HCT116 (cell line): ENCODE measurements at places on chromosomes 4 and X.

- DNase-seq, result no peak
Measured at GRCh38 chrX:111743316-111743715, 62.3 kb downstream of the ALG13 start.

GRCh38 chr4:177375372-177375771 is 65.7 kb downstream of the NEIL3 start:
- DNase-seq, result no peak

DNA sequence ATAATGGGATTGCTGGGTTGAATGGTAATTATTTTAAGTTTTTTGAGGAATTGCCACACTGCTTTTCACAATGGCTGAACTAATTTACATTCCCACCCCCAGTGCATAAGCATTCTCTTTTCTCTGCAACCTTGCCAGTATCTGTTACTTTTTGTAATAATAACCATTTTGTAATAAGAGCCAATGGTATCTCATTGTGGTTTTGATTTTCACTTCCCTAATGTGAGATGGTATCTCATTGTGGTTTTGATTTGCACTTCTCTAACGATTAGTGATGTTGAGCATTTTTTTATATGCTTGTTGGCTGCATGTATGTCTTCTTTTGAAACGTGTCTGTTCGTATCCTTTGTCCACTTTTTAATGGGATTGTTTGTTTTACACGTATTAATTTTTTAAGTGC is 213.1 kb upstream of the HDX start:
- DNase-seq, result no peak

- DNase-seq, result no peak
Measured at GRCh38 chrX:130994671-130995070, 63.5 kb upstream of the ARHGAP36 start.

GRCh38 chrX:74423289-74423998 is 2.2 kb downstream of the SLC16A2 start:
- DNase-seq, result no peak

DNA sequence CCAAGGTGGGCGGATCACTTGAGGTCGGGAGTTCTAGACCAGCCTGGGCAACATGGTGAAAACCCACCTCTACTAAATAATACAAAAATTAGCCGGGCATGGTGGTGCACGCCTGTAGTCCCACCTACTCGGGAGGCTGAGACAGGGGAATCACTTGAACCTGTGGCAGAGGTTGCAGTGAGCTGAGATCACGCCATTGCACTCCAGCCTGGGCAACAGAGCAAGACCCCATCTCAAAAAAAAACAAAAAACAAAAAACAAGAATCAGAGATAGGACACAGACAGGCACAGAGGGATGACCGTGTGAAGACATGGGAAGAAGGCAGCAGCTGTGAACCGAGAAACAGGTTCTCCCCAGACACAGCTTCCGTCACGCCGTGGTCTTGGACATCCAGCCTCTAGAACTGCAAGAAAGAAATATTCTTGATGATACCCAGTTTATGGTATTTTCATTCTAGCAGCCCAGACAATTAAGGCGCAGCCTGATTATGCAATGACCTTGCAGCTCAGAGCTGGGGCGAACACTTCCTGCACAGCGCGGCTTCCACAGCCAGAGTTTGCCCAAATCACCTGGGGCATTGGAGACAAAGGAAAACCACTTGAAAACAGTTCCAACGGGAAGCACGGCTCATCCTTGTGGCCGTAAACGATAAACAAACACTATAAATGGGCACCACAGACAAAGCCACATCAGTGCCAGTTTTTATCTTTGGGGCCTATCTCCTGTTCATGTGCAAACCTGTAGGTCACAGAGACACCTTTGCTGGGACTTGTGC is 4.2 kb upstream of the ARSD start:
- DNase-seq, result no peak

DNA sequence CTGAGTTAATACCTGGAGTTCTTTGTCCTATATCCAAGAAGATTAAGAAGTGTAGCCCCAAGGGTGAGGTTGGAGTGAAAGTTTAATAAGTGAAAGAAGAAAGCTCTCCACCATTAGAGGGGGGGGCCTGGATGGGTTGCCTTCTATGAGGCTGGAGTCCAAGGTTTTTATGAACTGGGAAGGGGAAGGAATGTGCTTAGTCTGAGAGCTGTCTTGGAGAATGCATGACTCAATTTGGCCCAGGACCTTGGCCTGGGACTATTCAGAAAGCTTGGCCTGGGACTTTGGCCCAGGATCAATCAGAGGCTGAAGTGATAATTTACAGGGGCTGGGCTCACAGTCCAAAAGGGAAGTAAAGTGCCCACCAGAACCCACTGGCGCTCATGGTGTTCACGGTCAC is 1049.0 kb upstream of the GRIA3 start:
- DNase-seq, result no peak

GRCh38 chr4:168847771-168848502 is 162.1 kb downstream of the CBR4 start:
- DNase-seq, result no peak

DNA sequence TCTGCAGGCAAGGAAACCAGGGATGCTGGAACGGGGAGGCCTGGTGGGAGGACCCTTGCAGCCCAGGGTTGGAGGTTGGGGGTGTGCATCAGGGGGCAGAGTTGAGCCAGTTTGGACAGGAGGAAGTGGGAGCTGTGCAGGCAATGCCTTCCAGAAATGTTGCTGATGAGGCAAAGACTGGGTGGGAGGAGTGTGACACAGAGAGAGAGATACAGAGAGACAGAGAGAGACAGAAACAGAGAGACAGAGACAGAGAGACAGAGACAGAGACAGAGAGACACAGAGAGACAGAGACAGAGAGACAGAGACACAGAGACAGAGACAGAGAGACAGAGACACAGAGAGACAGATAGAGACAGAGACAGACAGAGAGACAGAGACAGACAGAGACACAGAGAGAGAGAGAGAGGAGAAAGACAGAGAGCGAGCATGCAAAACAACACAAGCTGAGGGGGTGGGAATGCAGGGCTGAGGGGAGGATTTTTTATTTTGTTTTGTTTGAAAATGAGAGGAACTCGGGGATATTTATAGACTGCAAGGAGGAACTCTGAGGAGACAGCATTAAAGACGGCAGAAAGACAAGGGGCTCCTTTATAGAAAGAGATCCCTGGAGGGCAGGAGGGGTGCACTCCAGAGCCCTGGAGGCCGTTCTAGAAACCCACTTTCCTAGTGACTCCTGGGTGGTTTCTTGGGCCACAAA is 1.9 kb upstream of the HAUS3 start:
- no peak for DNase-seq

GRCh38 chrX:72143609-72143907 is 11.8 kb upstream of the RTL5 start:
- DNase-seq, result no peak

DNA sequence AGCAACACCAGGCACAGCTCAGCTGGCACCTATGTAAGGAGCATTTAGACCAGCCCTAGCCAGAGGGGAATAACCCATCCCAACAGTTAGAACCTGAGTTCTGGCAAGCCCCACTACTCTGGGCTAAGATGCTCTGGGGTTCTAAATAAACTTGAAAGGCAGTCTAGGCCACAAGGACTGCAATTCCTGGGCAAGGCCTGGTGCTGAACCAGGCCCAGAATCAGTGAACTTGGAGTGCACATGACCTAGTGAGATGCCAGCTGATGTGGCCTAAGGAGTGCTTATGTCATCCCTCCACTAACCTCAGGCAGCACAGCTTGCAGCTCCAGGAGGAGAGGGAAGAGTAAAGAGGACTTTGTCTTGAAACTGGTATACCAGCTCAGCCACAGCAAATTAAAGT is 7.6 kb upstream of the PRRG3 start:
- DNase-seq, result no peak

- peak; percentile 16 for DNase-seq
Measured at GRCh38 chrX:135707880-135708279, 5.6 kb upstream of the CT45A1 start.

DNA sequence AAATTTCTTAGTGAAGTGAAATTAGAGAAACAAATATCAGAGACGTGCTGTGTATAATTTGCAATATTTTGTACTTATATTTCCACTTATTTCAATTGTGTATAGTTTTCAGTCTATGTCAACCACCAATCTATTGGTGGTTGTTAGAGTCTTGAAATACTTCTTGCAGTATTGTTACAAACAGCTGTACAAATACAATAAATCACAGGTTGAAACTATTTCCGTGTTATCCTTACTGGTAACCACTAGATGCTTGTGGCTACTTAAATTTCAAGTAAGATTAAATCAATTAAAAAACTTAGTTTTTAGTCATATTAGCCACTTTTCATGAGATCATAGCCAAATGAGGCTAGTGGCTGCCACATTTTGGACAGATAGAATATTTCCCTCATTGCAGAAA is 520.5 kb downstream of the GBA3 start:
- no peak for DNase-seq

DNA sequence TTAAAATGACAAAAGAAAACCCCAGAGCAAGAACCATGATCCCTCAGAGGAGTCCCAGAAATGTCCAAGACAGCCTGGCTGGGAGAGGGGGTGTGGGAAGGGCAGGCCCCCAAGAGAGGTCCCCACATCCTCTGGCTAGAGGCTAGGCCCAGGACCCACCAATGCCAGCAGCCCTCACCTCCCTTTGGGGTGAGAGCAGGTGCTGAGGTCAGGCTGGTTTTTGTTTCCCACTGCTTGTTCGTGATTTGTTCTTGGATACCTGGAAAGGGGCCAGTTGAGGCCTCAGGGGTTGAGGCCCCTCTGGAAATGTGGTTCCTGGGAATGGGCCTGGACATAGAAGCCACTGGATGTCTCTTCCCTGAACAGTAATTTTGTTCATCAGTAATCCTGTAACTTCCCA is 2.3 kb upstream of the GRSF1 start:
- DNase-seq, result no peak

GRCh38 chrX:49206543-49206942 is 6.5 kb upstream of the SYP start:
- no peak for DNase-seq

DNA sequence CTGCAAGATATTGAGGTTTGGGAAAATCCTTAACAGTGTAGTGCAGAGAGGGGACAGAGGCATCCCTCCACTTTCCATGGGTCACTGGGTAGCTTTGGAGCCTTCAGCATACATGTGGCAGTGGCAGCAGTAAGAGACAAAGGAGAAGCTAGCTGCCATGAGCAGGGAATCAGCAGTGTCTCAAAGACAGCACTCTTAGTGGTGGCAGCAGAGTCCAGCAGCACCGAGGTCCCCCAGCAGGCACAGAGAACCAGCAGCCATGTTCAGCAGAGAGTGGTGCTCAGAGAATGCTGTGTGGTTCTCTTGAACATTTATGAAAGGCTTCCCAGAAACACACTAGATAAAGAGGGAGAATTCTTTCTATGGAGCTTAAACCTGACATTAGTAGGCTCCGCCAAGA is 308.5 kb downstream of the CENPC start:
- DNase-seq, result no peak

DNA sequence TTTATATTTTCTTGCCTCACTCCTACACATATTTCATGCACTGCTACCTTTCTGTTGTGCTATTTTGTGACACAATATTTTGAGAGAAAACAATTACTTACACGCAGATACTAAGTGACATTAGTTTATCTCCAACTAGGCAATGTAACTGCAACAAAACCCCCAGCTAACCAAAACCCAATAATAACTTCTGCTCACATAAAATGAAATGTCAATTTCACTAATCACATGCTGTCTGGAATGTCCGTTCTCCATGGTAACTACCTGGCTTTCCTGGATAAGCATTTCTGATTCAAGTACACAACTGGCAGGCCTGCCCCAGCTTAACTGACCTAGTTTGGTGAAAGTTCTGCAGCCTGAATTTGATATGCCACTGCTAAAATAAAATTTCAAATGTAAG is 313.5 kb downstream of the TMA16 start:
- no peak for DNase-seq

GRCh38 chrX:131626681-131627296 is 82.9 kb downstream of the OR13H1 start:
- DNase-seq, result peak; percentile 1

DNA sequence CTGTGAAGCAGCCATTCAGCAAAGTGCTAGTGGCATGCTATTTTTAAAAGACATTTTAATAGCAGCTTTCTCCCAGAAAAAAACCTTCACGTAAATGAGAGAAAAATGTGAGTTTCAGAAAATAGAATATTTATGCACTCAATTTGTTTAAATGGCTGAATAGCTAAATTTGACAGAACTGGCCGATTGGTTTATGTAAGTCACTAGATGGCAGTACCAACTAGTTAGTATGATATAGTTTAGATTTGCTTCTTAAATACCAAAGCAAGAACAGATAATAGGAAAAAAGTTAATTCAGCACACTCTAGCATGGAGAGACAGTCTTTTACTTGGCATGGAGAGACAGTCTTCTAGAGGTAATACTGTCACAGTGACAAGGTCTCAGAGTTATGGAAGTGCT is 250.1 kb downstream of the SNCA start:
- peak; percentile 7 for DNase-seq

- DNase-seq, result no peak
Measured at GRCh38 chrX:70908541-70908940, at the start of gene TEX11. Gene TEX11 (minus strand): TSS chrX:70908711. CDS start chrX:70907789, 922 bp downstream.

DNA sequence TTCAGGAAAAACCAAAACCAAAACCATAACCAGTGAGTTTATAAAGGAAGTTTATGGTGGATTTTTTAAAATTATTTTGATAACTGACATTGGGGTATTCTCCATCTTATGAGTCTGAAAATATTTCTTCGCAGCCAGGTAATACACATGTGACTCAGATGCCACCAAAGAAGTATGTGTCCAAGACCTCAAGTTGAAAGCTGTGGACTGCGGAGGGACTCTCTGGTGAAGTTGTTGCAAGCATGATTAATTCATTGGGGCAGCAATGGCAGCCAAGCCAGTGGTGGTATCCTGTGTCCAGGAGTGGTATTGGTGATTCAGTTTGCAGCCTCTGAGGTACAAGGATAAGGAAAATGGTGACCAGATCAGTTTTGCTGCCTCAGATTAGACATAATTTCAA is 14.0 kb upstream of the ADH5 start:
- DNase-seq, result no peak

DNA sequence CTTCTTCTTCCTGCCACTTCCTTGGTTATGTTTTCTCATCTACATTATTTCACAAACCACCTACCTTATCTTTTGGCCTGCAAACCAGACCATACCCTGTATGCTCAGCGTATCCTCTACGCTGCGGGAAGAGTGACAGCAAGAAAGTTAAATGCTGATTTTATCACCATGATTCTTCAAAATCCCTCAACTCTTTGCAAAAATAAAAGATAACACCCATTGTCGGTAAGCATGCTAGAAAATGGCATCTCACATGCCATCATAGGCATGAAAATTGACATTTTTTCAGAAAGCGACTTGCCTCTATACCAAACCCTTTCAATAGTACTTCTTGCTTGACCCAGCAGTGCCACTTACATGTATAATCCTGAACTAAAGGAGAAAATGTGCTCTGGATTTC is 102.0 kb downstream of the HPGD start:
- DNase-seq, result no peak

GRCh38 chrX:29587107-29587506 is 628.3 kb upstream of the MAGEB2 start:
- no peak for DNase-seq

DNA sequence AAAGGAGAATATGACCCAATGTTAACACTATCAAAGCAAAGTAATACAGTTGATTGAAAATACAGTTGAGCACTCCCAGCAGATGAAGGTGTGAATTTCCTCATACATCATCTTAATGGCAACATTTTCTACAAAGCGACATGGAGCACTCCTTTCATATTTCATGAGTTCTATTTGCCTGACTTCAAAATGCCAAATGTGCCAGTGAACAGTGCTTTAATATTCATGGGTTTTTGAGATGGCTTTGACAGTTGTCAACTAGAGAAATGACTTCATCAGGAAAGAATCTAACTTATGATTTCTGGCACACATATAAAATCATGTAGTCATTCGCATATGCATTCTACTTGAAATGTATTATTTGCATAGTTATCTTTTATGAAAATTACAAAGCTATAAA is 222.4 kb downstream of the GALNTL6 start:
- no peak for DNase-seq

GRCh38 chr4:108533245-108533844 is 87.0 kb upstream of the RPL34 start:
- DNase-seq, result no peak
